ENCODE measurements at places on chromosomes 3 and 15.
A peak's percentile ranks its signal among the peaks of the same experiment; 100 is the strongest.

- peak; percentile 44 for DNase-seq
Observed at GRCh38 chr15:79283252-79284048, 928 bp downstream of the ANKRD34C start.

DNA sequence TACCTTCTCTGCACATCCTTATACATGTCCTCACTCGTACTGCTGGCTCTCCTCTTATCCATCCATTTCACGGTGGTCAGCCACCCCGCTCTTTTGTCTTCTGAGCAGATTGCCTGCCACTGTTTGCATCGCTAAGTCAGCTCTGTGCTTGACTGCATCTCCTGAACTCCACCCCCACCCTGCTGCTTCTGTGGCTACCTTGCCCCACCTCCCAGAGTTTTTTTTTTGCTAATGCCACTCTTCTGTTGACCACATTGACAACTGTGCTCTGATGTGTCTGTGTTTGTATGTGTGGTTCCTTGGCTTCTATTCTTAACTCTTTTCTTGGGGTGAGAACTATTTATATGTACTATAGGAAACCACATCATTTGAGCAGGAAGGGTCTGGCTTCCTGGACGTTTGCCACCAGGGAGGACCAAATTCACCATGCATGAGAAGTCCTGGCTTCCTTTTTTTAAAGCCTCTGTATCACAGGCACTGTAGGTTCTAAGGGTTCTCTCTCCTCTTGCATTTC lies 12.8 kb upstream of the MTMR10 start:
- DNase-seq, result peak; percentile 34

- DNase-seq, result peak; percentile 51
Observed at GRCh38 chr15:60580650-60581376, 101.9 kb upstream of the ICE2 start.

GRCh38 chr3:64353226-64353625 lies 128.0 kb upstream of the PRICKLE2 start:
- no peak for DNase-seq

GRCh38 chr15:84949845-84950569 lies 31.6 kb upstream of the PDE8A start:
- DNase-seq, result no peak

GRCh38 chr15:96117270-96117669 lies 213.2 kb upstream of the NR2F2 start:
- DNase-seq, result no peak

DNA sequence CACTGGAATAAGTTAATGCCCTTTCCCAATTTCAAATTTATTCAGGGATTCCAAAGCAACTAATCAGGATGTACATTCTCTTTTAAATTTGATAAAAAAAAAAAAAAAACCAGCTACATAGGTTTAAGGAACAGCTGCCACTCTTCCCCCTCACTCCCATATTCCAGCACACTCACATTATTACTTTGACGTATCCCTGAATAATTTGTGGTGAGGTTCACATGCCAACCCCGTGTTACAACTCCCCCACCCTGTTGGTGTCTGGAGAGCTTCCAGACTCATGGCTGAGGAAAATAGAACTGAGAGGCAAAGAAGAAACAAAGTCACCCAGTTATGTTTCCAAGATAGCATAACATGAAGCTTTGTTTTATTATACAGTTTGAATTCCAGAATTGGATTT lies 300.5 kb upstream of the MME start:
- DNase-seq, result no peak
